ENCODE measurements at places on chromosomes 5 and 9. TPM values are rescaled to one million over a fixed set of nuclear protein-coding genes. Genes with fewer than 3 reads are reported as not detected.
A peak's percentile ranks its signal among the peaks of the same experiment; 100 is the strongest.

DNA sequence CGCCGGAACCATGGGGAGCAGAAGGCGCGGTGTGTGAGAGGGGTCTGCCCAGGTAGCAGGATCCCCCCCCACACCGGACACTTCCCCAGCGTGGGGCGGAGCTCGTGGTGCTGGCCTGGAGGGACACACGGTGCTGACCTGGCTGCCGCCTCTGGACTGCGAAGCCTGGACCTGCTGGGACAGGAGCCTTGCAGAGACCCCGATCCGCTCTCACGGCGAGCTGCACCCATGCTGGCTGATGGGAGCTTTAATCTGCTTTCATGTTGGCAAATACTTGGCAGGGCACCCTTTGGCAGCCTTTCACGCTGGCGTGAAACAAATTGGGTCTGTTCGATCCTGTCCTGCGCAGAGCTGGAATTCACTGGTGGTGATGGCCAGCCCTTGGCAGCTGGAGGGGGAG is 7.4 kb downstream of the NKD2 start:
- DNase-seq = no peak
- H3K27me3 ChIP-seq = no peaks in the 10 kb centered on the region
- peaks cover 4% of the 10 kb centered on the region for H3K36me3 ChIP-seq
- peaks cover 4% of the 10 kb centered on the region for H3K4me1 ChIP-seq
- no peak overlapping the region for H3K27ac ChIP-seq
- no peak overlapping the region for H3K4me3 ChIP-seq

Gene P4HA2
- 29.0 TPM for total RNA-seq

Gene FBXO4
- total RNA-seq = 9.0 TPM

DNA sequence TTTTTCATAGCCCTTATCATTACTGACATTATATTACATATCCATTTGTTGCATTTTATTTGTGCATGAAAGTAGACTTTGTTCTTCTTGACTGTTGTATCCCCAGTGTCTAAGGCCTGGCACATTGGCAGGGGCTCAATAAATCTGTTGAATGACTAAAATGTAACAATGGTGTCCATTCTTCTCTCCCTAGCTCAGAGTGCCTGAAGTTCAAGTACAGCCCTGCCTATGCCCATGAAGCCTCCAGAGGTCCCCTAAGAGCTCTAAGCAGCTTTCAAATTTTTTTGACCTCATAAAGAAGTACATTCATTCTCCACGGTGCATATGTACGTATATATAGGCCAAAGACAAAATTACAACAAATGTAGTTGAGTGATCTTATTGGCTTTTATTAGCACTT is 4.2 kb upstream of the BSPRY start:
- H3K4me1 ChIP-seq = peaks cover 13% of the 10 kb centered on the region
- no peak overlapping the region for H3K4me3 ChIP-seq
- no peaks in the 10 kb centered on the region for H3K27me3 ChIP-seq
- DNase-seq = no peak

Gene TLE4
- total RNA-seq = 0.39 TPM

- H3K36me3 ChIP-seq = no peaks in the 10 kb centered on the region
- no peak for DNase-seq
- peaks cover 26% of the 10 kb centered on the region for H3K27me3 ChIP-seq
- H3K27ac ChIP-seq = no peak overlapping the region
These were observed 94.3 kb downstream of the PRKACG start for GRCh38 chr9:68919661-68920060.

Gene CTSL
- 63.1 TPM for total RNA-seq

Gene CCDC152
- total RNA-seq = not detected

DNA sequence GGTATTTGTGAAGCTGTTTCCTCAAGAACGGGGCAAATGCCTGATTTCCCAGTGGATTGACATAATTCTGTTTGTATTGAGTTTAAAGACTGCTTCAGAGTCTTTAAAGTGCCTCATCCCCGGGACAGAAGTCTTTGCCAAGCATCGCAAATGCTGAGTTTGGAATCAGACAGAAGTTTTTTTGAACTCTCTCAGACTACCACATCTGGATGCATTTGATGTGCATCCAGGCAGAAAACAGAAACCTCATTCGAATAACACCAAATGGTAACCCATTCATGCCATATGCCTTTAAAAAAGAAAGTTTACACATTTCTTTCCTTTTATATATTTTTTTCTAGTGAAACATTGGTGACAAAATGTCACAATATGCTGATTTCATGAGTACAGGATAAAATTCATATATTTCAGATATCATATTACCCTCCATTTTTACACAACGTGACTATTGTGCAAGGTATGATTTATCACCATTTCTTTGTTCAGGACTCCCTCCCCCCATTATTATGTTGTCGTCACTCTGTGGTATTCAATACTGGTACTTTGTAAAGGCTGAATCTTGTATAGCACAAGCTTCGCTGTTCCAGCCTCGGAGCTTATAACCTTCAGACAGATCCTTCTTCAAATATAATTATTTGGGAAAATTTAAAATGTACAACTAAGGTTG is 91.1 kb downstream of the ZNF608 start:
- DNase-seq = no peak
- H3K4me3 ChIP-seq = peak overlapping the region; percentile 47
- peak overlapping the region; percentile 54 for H3K27ac ChIP-seq
- H3K36me3 ChIP-seq = no peaks in the 10 kb centered on the region
- H3K4me1 ChIP-seq = peaks cover 78% of the 10 kb centered on the region
